ENCODE measurements at places on chromosomes 5 and 9. TPM values are rescaled to one million over a fixed set of nuclear protein-coding genes. Genes with fewer than 3 reads are reported as not detected.

DNA sequence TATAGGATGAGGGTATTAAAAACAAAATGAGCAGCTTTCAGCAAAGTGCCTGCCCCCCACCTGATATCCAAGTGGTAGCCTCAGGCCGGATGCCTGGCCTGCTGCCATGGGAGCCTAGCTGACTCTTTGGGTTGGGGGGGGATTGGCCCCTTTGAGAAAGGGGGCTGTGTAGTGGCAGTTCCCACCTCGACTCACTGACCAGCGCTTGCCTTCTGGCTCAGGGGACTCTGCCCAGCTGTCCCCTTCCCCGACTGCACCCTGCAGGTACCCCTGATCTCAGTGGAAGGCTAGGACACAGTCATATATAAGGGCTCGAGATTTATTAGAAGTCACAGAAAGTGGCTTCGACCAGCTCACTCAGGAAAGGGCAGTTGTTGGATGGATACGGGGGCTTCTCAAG lies 1.5 kb upstream of the NEUROG1 start:
- no peak for DNase-seq

Gene CYSRT1
- 3.3 TPM for total RNA-seq

GRCh38 chr5:134851307-134851923 lies 5.6 kb downstream of the C5orf24 start:
- peak; percentile 35 for DNase-seq

GRCh38 chr5:103532086-103532734 lies 30.4 kb downstream of the NUDT12 start:
- no peak for DNase-seq

Gene ORM2
- not detected for total RNA-seq

DNA sequence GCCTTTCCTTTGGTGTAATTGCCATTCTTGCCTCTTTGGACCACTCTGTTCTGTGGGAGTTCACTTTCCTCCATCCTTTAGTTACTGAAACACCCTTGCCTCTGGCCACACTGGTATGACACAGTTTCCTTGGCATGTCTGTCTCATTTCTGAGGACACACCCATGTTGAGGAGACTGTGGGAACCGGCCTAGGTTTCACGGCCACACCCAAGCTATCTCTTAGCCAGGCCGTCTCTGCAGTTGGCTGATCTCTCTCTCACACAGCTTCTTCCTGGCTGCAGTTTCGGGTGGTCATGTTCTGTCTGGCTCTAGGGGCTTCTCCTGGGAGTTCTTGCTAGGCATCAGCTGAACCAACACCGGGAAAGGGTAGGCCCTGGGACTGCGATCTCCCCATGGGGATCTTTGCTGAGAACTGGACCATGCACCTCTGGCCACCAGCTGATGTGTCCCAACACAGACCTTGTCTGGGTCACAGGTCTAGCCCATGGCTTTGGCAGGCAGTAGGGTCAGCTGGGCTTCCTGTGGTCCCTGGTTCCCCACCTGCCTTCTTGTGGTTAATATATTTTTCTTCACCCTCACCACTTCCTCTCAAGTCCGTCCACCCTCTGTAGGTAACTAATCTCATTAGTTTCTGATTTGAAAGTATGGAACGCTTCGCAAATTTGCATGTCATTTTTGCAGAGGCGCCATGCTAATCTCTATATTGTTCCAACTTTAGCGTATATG lies 24.9 kb downstream of the ARHGEF37 start:
- DNase-seq: peak; percentile 56

GRCh38 chr5:133408322-133408721 lies 204.0 kb downstream of the FSTL4 start:
- no peak for DNase-seq

Gene SPATA31E1
- total RNA-seq: not detected

GRCh38 chr5:160271836-160272235 lies 40.5 kb downstream of the CCNJL start:
- DNase-seq: peak; percentile 35

DNA sequence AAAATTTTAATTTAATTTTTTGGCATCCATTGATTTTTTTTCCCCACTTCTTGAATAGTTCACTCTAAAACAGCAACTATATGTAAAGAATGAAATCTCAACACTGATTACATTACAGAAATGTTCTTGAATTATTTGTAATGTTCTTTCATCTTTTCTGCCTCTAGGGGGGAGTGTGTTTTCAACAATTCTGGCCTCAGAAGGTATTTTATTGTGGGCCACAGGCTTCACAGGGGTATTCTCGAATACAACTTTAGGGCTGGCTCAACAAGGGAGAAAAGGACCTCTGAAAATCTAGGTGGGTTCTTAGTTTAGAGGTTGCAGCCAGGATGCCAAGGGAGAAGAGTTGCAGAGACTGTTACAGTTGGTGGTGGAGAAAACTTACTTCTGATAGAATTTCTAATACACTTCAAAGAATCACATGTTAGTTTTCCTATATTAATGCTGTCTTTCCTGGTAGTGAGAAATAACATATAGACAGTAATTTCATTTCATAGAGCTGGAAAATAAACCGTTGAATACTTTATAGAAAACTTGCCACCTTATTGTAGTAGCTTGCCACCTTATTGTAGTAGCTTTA lies 3.6 kb upstream of the NPR3 start:
- peak; percentile 70 for DNase-seq

DNA sequence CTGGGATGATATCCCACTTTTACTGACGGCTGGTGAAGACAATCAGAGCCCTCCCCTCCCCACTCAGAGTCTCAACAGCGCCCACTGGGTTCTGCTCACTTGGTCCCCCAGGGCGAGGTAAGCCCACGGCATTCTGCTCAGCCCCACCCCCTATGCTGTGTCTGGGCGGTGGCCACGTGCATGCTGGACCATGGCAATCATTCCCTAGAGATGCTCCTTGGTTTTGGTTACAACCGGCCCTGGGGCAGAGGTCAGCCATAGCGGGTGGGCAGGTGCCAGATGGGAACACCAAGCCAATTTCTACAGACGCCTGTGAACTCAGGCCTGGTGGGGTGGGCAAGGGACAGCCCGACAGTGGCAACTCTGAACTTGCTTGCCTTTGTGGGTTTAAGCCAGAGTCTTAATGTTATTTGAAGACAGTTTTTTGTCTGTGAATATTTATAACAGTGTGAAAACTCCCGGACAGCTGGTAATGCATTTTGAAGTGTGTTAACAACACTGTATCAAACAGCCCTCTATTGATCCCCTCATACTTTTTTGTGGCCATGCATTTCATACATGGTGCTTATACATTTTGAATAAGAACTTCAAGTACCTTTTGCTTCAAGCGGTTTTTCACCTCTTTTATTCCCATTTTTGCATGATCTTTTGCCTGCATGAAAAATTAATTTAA lies 94.2 kb downstream of the CRB2 start:
- no peak for DNase-seq

DNA sequence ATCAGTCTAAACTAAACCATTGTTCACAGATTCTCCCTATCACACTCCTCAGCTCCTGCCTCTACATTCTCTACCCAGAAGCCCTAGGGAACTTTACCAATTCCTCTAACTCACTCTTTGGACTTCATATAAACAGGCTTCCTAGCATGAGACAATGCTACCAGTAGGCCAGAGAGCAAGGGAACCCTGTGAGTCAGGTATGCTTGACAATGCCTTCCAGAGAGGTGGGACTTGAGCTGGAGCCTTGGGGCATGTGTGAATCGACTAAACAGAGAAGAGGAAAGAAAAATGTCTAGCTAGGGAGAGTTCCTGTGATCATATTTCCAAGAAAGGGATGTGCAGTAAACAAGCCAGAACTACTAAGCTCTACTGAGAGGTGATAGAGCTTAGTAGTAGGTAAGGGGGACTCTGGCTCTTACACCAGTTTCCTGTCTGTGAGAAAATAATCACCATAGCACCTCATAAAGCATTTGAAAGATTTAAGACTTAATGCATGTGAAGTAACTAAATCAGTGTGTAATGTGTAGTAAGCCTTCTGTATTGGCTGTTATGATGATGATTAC lies 6.4 kb upstream of the RFK start:
- DNase-seq: no peak

DNA sequence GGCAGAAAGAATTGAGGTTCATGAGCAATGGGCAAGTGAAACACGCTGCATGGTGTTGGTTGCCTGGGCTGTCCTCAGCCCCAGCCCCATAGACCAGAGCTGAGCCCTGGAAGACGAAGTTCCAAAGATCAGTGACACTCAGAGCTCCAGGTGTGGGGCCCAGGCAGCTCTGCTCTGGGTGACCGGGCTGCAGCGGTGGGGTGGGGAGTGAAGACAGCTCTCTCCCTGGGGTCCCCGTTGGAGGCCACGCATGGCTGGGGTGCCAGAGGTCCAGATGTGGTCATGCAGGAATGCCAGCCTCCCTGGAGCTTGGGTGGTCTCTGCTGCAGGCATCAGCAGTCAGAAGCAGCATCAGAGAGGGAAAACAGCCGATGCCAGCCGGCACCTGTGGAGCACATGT lies 165.0 kb upstream of the ERCC6L2 start:
- no peak for DNase-seq

DNA sequence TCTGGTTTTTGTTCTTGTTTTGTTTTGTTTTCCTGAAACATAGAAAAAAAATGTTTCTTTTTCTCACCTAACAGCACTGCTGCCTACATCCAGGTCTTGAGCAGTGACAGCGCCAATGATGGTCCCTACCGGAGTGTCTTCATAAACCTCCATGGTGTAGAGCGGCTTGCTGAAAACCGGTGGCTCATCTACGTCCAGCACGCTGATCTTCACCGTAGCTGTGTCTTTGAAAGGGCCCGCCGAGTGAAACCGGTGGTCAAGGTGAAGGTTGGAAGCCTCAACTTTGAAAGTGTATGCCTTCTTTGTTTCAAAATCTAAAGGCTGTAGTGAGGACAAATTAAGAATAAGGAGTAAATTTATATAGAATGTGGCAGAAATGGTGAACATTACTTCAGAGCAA lies 1051.0 kb downstream of the CDH12 start:
- no peak for DNase-seq

Gene LHX3
- not detected for total RNA-seq

GRCh38 chr9:137233143-137233980 lies 2.7 kb downstream of the SLC34A3 start:
- DNase-seq: no peak

- DNase-seq: no peak
Observed at GRCh38 chr9:102459828-102460227, 535.3 kb upstream of the CYLC2 start.

Gene TRIM14
- total RNA-seq: 4.3 TPM

DNA sequence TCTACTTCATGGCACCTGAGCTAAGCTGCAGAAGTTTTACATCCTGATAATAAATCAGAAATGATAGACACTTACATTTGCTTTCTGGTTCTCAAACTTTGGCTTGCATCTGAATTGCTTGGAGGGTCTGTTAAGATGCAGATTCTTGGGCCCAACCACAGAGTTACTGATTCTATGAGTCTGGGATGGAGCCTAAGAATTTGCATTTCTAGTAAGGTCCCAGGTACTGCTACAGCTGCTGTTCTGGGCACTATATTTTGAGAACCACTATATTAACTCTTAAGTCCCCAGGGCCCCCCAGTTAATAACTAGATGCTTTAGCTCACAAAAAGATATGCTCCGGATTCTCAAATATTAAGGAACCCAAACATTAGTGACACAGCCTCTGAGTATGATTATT lies 69.8 kb upstream of the DAB2 start:
- no peak for DNase-seq

GRCh38 chr5:77709993-77710685 lies 66.0 kb downstream of the TBCA start:
- peak; percentile 18 for DNase-seq

Gene CBY3
- not detected for total RNA-seq

Gene ADAMTS13
- 4.2 TPM for total RNA-seq

Gene RNF208
- not detected for total RNA-seq

DNA sequence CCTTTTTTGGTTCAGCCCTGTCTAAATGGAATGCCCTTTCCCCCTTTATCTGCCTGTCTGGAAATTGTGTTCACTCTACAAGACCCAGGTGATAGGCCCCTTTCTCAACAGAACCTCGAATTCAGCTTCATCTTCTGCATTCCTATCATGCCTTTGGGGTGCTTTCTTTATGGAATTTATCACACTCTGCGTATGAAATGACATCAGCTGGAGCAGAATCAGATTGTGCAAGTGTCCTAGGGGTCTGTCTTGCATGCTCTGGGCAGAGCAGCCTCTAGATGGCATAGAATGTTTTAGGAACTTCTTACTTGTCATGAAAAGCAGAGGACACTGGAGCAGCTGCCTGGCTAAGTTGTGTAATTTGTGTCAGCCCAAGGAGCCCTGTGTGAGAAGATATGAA lies 84.9 kb downstream of the ISL1 start:
- DNase-seq: no peak

GRCh38 chr5:133499895-133500294 lies 112.4 kb downstream of the FSTL4 start:
- DNase-seq: no peak

Gene CCDC152
- total RNA-seq: 3.0 TPM

- DNase-seq: no peak
Observed at GRCh38 chr5:30104872-30105596, 1088.5 kb upstream of the CDH6 start.

DNA sequence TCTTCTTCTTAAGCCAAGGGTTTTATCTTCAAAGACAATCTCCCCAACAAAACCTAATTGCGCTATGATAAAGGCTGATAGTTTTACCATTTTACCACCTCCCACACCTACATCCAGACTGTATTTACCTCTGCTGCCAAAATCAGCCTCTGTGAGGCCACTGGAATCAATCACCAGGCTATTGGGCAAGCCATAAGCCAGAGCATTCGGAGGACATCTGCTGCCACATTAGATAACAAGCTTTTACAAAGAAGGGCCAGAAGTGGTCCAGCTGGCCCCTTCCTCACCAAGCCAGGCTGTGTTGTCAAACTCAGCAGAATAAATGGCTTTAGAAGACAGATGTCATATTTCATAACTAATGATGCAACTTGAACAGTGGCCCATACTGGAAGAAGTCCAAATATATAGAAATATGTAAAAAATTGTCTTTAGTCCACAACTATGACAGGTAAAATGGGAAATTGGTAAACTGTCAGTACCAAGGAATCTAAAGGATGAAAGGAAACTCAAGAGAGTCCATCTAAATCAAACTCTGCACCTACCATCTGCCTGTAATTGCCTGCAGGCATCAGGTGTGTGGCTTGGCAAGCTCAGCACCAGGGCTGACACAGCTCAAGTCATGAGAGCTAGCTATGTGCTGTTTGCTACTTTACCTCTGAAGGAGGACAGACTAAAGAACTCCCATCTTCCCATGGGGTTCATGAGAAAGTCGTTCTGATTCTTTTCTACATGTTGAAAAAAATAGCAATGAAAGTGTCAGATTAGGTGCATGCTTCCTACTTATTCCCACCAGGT lies 16.1 kb downstream of the SLC45A2 start:
- no peak for DNase-seq

GRCh38 chr5:151208481-151208914 lies 15.4 kb downstream of the CCDC69 start:
- no peak for DNase-seq
